ENCODE measurements at places on chromosomes 1 and 21.
A peak's percentile ranks its signal among the peaks of the same experiment; 100 is the strongest.

DNA sequence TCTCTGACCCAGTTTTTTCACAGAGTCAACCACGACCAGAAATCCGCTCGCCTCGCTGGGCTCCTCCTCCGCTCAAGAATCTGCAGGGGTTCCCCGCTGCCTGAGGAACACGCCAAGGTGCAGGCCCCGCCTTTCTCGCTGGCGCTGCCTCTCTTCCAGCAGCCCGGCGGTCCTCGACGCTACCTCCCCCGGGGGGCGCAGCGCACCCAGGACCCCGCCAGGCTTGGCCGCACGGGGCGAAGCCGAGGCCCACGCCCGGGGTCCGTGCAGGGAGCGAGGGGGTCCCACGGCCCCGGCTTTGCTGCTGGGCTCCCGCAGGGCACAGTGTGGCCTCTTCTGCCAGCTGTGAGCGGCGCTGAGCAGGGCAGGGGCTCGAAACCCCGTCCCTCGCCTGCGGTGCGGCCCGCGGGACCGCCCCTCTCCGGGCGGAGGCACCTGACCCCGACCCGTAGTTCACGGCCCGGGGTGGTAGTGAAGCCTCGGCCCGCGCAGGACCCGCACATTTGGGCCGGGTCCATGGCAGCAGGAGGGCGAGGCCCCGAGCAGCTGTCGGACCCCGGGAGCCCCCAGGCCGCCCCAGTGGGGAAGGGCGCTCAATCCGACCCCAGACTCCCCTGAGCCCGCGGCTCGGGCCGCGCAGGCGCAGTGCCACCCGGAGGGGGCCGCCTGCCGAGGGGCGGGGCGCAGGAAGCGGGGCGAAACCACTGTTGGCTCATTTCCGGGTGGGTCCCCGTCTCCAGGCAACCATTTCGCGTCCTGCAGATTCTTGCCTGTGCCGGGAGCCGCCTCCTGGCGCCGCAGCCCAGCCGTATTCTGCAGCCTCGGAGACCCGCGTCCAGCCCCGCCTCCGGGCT lies 10.0 kb upstream of the MMEL1 start:
- peak; percentile 95 for DNase-seq

- DNase-seq = no peak
Measured at GRCh38 chr1:245263529-245264095, 108.8 kb downstream of the KIF26B start.

DNA sequence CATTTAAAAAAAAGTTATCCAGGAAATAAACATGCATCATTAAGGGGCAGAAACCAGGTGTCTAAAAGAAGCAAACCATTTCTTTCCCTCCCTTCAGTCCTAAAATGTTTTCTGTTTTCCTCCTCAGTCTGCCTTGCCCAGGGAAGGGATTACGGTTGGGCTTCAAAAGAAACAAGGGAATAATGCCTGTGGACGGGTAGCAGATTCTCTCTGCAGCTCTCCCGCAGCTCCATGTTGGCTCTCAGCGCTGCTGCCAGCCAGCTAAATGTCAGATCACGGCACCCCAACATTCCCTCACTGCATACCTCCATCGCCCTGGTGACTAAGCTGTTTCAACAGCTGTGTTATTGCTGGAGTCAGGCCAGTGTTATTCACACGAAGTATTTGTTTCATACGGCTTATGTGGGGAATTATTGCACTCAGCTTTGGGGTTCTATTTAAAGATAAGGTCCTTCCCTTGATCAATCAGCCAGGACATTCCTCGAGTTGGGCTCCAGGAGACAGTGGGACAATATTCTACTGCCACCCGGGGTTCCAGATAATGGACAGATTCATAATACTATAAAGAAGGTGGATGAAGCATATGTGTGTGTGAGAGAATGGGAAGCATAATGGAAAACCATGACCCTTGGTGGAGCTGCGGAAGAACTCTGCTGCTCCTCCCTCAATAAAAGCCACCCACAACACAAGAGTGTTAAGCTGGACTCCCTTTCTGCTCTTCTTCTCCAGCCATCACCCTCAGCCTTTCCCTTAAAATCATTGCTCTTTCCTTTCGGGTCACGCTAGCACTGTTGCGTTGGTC lies 58.2 kb downstream of the WLS start:
- DNase-seq = no peak

GRCh38 chr1:52631759-52632331 lies 1.1 kb upstream of the SHISAL2A start:
- DNase-seq = peak; percentile 35

GRCh38 chr21:29582855-29583254 lies 284.1 kb downstream of the BACH1 start:
- DNase-seq = no peak

- peak; percentile 55 for DNase-seq
Measured at GRCh38 chr1:53644909-53645689, 93.9 kb downstream of the GLIS1 start.

GRCh38 chr1:226678701-226679100 lies 60.4 kb downstream of the ITPKB start:
- DNase-seq = peak; percentile 77

GRCh38 chr21:25171438-25171837 lies 435.8 kb downstream of the MRPL39 start:
- DNase-seq = no peak

DNA sequence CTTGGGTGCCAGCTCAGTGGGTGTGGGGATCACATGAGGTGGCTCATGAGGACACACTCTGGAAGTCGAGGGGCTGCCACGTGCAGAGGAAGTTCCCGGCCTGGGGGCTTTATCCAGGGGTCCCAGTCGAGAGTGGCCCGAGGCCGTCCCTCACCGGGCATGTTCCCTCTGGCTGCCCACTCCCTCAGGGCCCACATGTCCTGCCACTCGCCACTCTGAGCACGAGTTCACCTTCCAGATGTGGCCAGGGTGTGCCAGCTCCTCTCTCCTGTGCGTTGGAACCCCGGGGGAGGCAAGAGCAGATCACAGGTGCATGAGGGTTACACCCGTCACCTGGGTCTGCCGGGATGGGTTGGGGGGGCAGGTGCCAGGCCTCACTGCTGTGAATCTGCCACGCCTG lies 14.6 kb downstream of the TMEM201 start:
- no peak for DNase-seq

DNA sequence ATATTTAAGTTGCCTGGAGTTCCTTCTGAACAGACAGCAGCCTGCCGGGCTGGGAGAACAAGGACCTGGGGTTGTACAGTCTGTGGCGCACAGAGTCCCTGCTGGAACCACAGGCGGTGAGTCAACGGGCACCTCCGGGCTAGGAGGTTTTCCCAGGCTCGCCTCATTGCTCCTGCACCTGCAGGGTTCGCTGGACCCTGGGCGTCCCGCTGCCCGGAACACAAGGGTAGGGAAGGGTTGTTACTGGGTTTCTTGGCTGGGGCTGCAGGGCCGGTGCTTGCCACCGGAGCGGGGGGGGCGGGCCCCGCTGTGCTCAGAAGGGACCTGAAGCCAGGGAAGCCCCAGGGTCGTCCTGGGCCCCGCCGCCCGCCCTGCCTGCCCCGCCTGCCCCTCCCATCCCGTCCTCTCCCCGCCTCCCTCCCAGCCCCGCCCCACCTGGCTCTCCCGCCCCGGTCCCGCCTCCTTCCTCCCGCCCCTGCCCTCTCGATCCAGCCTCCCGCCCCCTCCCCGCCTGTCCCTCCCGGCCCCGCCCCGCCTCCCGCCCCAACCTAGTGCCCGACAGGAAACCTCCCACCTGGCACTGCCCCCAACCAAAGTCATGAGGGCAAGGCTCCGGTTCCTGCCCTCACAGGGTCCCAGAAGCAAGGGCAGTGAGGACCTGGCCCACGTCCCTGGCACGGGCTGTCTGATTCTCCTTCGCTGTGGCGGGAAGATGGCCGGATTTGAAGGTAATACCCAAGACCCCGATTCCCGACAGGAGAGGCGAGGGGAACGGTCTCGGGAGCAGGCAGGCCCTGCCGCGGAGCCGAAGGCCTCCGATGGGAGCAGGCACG lies 6.8 kb downstream of the JMJD4 start:
- DNase-seq = peak; percentile 83

DNA sequence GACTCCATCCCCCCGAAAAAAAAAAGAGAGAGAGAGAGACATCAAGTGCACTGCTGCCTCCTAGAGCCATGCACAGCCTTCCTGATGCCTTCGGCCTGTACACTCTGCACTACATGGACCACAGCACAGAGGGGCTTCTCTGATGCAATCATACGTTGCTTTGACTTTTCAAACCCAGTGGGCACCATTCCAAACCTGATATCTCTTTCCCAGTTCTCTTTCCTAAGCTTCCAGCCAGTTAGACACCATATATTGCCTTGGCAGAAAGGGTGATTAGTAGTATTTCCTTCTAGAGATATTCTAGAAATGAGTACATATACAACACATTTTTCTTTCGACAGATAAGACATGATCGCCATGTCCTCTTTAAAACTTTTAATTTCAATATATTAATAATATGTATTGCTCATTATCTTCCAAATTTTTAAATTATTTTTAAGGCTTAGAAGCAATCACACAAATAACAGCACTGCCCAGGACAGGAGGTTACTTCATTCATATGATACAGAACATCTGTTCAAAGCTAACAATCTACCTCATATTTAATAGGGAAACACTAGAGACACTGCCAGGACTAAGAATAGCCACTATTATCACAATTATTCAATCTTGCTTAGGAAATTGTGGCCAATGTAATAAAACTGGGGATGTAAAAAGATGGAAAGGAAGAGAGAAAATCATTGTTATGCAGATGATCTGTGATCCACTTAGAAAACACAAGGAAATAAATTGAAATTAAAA lies 9.9 kb downstream of the CLCA1 start:
- DNase-seq = no peak

DNA sequence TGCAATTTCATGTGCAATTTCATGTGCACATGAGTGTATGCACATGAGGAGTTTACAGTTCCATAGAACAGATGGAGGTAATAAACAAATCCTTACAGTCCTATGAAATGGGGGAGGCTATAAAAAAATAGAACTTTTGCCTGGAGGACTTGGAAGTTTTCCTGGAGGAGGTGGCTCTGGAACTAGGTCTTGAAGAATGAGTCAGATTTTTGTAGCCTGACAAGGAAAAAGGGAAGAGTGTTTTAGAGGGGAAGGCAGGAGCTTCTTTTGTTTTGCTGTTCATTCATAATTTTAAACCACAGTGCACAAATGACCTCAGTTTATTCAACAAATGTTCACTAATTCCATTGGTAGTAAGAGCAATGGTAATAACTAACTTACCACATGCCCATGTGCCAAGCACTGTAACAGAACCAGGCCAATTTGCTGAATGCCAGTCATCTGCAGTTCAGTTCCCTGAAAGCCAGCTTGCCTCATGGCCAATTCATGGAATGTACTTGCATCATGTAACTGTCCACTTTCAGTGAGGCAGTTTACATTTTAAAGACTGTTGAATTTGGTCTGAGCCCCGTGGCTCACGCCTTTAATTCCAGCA lies 2.7 kb downstream of the DIO1 start:
- no peak for DNase-seq

- DNase-seq = no peak
Measured at GRCh38 chr1:26689504-26689903, 6.3 kb upstream of the ARID1A start.

DNA sequence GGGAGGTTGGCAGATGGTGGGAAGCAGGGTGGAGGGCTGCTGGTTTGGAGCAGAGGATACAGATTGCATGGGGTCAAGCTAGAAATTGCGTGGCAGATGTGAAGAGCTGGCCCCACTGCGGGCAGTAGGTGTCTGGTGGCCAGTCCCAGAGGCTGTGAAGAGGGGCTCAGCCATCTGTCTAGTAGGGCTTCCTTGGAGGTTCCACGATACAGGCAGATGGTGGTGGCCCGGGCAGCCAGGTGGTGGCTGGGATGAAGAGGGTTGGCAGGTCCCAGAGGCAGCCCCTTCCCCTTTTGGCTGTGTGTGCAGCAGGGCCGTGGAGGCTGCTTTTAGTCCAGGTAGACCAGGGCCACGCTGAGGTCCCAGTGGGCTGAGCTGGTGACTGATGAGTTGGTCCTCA lies 16.6 kb downstream of the PSEN2 start:
- DNase-seq = no peak

DNA sequence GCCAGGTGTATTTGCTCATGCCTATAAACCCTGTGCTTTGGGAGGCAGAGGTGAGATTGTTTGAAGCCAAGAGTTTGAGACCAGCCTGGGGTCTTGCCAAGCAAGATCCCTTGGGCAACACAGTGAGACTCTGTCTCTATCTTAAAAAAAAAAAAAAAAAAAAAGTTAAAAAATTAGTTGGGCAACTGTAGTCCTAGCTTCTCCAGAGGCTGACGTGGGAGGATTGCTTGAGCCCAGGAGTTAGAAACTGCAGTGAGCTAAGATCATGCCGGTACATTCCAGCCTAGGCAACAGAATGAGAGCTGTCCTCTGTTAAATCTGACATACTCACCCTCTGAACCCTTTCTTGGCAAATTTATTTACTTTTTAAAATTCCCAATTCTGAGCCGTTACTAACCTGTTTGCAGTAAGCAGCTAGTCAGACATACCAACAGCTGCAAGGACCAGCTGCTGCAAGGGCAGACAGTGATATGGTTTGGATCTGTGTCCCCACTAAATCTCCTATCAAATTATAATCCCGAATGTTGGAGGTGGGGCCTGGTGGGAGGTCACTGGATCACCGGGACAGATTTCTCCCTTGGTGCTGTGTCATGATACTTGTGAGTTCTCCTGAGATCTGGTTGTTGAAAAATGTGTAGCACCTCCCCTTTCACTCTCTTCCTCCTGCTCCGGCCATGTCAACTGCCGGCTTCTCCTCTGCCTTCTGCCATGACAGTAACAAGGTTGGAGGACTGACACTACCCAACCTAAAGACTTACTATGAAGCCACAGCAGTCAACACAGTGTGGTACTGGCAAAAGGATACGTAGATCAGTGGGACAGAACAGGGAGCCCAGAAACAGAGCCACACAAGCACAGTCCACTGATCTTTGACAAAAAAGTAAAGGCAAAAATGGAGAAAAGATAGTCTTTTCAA lies 10.6 kb downstream of the PARP1 start:
- peak; percentile 3 for DNase-seq

- DNase-seq = no peak
Measured at GRCh38 chr21:35048706-35049617, at the start of gene RUNX1. RUNX1 (minus strand) TSS chr21:35049302.

GRCh38 chr1:32859915-32860314 lies 10.8 kb downstream of the FNDC5 start:
- no peak for DNase-seq

GRCh38 chr21:45542242-45542666 lies at the start of gene SLC19A1:
SLC19A1 (minus strand) TSS chr21:45542440; CDS start chr21:45537959, 4,481 bp downstream.
- DNase-seq = peak; percentile 37

- DNase-seq = no peak
Measured at GRCh38 chr1:89719502-89720306, 86.8 kb downstream of the LRRC8C start.

- peak; percentile 41 for DNase-seq
Measured at GRCh38 chr1:108200687-108201051, 526 bp upstream of the SLC25A24 start.

DNA sequence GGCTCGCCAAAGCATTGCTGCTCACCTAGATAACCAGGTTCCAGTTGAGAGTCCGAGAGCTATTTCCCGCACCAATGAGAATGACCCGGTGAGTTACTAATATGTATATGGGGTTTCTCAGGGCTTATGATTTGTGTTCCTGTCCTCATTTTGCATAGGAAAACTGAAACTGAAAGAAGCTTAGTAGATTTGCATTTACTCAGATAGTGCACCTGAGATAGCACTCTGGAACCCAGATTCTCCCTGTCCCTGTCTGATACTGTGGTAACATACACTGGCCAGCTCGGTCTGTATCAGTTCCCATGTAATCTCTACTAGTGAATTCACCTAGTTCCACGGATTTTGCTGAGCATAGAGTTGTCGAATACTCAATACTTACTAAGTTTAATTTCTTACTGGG lies 28.1 kb downstream of the DAP3 start:
- DNase-seq = no peak

Data from mesendoderm (in vitro differentiated cells).